HS-27A (cell line): ENCODE measurements at places on chromosomes 6 and 20.
A peak's percentile ranks its signal among the peaks of the same experiment; 100 is the strongest.

DNA sequence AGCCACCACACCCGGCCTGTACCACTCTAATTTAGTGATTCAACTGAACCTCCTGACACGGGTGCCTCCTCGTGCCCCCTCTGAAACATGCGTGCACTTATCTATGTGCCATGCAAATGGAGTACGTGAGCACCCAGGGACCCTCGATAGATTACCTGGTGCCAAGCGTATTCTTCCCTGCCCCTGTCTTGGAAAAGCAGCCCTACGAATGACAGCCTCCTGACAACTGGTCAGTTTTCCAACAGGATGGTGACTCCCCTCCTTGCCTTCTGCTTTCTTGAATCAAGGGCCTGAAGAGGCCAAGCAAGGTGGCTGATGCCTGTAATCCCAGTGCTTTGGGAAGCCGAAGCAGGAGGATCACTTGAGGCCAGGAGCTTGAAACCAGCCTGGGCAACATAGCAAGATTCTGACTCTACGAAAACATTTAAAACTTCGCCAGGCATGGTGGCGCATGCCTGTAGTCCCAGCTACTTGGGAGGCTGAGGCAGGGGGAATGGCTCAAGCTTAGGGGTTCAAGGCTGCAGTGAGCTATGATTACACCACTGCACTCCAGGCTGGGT is 25.4 kb upstream of the SYNJ2 start:
- no peak for DNase-seq

DNA sequence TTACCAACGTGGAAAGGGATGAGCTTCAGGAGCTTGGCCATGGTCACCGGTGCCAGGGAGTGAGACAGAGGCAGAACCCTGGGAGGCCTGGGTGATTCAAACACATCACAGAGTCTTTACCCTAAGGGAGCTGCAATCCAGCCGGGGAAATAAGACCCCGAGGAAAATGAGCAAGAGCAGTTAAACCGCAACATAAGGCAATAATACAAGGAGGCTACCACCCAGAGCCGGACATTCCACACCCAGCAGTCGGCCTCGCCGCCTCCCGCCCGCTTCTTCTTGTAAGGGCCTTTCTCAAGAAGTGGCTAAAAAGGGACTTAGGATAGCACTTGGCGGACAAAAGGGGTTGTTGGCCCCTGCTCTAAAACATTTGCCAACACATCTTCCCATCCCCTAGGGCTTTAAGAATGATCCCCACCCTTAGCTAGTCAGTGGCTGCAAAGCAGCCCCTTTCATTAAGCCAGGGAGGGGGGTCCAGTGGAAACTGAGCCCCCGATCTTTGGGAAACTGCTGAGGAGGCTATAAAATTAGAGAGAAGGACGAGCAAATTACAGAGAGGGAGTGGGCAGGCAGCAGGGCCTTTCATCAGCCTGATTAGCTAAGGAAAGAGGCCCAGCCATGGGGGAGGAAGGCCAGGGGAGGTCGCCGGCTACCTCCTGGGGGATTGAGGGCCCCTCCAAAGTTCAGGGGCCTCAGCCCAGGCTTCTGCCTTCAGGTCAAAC is 34.3 kb downstream of the SNX5 start:
- DNase-seq = no peak

DNA sequence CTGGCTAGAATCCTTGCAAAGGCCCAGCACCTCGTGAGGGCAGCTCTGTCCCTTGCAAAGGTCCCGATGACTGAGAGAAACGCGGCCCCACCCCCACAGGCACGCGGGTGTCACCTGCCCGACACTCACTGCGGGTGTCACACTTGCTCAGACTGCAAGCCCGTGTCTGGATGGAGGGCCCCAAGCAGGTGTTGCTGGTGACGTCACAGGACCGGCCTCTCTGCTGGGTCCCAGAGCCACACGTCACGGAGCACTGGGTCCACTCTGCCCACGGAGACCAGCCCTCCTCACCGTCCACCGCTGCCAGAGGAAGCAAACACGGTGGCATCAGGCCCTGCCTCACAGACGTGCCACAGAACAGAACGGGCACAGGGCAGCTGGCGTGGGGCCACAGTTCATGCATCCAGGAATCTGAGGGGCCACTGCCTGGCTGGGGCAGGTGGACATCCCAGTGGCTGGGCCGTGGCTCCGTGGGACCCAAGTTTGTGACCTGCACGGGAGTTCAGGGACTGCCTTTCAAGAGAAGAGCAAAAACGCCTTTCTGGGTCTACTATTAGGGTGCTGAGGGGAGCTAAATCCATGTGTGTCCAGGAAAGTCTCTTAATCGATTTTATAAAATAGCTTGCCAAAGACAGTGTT is 16.0 kb downstream of the THBS2 start:
- DNase-seq = no peak

DNA sequence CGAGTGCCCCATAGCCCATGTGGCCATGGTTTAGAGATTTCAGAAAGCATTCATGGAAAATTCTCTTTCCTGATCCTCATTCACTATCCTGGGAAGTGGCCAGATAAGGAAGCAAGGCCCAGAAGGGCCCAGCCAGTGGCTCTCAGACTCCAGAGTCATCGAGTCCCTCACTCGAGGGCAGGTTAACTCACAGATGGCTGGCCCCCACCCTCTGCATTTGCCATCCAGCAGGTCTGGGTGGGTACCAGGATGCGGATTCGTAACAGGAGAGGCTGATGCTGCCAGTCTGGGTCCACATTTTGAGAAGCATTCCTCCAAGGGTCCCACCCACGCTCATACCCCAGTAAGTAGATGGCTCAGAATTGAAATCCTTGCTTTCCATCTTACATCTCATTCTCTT is 3.8 kb upstream of the SSTR4 start:
- DNase-seq = no peak

GRCh38 chr20:6663104-6663503 is 104.4 kb upstream of the BMP2 start:
- DNase-seq = no peak

DNA sequence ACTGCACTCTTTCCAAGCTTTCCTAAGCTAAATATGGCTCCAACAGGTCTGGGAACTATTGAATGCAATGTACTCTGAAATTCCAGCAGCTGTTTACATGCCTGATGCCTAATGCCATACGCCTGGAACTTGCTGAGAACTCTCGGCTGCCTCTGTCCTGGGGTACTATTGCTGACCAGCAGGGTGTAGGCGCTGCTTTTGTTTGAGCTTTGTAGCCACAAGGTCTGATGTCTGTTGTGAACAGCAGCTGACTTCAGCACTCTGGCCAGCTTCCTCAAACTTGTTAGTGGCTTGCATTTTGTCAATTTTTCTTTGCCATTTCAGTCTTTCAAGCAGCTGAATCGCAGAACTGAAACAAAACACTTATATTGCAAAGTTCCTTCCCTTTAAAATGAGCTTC is 26.7 kb downstream of the SAYSD1 start:
- no peak for DNase-seq

- no peak for DNase-seq
These were observed 815 bp downstream of the SPATA2 start for GRCh38 chr20:49914310-49915117.

GRCh38 chr6:125819535-125820326 is 29.0 kb downstream of the NCOA7 start:
- DNase-seq = no peak

DNA sequence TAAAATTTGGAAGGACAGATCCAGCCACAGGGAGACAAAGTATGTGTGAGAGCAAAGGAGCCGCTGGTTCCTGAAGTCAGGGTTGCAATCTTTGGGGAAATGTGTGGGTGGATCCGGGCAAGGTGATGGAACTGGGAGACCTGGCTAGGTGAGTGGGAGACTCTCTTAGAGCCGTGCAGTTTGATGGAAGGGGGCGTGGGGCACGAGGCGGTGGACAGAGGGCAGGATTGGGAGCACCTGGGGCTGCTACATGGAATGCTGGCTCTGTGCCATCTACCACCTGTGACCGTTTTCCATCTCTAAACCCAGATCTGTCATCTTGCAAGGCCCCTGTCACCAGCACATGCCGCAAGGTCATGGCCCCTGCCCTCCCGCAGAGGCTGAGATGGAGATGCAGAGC is 268.4 kb downstream of the SMOC2 start:
- DNase-seq = no peak

DNA sequence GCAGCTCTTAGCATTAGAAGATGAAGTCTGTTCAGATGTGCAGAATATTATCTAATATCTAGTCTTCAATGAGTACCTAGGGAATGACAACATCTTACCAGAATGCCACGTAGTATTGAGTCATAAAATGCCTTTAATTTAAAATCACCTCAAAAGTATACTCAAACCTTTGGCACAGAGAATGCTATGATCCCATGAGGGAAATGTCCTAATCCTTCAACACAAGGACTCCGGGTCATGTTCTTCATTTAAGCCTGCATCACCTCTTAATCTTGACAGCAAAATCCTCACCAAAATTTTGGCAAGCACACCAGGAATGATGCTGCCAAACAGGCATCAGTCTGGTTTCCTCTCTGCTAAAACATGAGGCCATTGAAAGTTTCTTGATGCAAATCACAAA is 23.6 kb upstream of the MARCKS start:
- DNase-seq = no peak

GRCh38 chr6:104771258-104771832 is 88.4 kb downstream of the HACE1 start:
- no peak for DNase-seq

GRCh38 chr6:56144538-56145324 is 102.6 kb downstream of the COL21A1 start:
- peak; percentile 8 for DNase-seq

DNA sequence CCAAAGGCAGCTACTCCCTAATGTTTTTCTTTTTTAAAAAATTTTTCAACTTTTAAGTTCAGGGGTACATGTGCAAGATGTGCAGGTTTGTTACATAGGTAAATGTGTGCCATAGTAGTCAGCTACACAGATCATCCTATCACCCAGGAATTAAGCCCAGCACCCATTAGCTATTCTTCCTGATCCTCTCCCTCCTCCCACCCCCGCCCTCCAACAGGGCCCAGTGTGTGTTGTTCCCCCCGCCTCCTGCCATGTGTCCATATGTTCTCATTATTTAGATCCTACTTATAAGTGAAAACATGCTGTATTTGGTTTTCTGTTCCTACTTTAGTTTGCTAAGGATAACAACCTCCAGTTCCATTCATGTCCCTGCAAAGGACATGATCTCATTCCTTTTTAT is 12.4 kb downstream of the TRIM15 start:
- no peak for DNase-seq

DNA sequence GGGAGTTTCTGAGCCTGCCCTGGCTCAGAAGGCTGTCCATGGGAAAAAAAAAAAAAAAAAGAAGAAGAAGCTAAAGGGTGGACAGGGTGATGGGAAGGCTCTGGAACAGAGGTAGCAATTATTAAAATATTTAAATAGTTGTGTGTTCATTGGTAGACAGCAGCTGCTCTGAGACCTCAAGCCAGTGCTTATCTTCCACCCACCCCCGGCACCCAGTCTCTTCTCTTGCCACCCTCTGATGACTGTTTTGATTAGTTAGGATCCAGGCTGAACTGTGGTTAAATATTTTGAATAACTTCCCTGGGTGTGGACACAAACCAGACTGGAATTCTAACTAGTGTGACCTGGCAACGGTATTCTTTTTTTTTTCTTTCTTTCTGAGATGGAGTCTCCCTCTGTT is 16.9 kb upstream of the SRSF3 start:
- peak; percentile 97 for DNase-seq

DNA sequence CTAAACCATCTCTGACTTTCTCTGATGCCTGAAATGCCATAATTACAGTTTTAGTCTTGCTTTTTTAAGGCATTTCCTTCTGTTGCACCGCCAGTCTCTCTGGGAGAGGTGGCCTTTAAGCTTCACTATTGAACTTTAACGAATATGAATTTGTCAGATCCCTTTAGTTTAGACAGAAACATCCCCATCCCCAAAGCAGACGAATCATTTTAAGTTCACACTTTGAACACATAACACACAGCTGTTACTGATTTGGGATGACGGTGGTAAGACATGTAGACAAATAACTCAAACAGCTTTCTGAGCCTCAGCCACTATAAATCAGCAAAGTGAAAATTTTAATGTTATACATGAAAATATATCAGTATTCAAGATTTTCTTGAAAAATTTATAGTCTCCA is 7.2 kb upstream of the IPCEF1 start:
- no peak for DNase-seq

GRCh38 chr6:24060982-24061754 is 64.8 kb upstream of the NRSN1 start:
- no peak for DNase-seq

GRCh38 chr20:38631155-38632022 is 29.8 kb downstream of the ARHGAP40 start:
- DNase-seq = no peak

DNA sequence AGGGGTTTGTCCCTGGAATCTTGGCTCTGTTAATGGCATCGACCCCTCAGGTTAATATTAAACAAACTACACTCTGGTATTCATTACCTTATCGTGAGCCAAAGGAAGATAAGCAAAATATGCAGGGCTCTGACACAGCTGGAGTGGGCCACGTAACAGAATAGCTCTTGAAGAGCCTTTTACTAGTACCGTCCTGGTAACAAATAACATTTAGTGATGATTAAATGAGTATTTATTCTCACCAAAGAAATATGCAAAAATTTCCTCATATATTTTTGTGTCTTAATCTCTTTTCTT is 20.1 kb upstream of the UTRN start:
- DNase-seq = no peak

GRCh38 chr6:47097092-47097945 is 55.2 kb upstream of the ADGRF1 start:
- DNase-seq = no peak

DNA sequence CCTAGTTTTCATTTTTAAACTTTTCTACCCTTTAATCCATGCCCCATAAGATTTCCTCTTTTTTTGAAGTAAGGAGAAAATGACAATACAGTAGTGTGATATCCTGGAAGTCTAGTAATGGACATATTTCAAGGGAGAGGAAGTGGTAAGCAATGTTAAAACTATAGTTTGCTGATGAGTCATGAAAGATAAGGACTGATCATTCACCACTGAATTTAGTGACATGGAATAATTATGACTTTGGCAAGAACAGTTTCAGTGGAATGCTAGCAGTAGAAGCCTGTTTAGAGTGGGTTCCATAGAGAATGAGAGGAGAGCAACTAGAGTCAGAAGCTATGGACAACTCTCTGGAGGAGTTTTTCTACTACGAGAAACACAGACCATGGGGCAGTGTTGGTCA is 24.9 kb upstream of the SLC2A12 start:
- DNase-seq = peak; percentile 56

DNA sequence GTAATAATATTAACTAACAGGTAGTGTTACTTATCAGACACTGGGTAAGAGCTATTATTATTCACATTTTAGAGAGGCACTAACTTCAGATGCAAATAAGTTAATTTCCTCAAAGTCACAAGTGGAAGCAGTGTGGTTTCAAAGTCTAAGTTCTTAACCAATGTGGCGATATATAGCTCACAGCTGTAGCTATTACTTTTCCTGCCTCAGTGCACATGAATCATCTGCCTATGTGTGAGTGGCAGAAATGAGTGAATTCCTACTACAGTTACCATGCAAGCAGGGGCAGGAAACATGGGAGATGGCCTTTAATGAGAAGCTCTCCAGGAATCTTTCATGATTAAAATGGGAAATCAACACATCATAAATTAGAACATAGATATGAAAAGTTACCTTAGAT is 126.2 kb upstream of the EYA4 start:
- DNase-seq = no peak

GRCh38 chr6:160742090-160742489 is 40.0 kb downstream of the PLG start:
- no peak for DNase-seq
